NCI-H446 (cell line): ENCODE measurements at places on chromosomes 4 and X.

DNA sequence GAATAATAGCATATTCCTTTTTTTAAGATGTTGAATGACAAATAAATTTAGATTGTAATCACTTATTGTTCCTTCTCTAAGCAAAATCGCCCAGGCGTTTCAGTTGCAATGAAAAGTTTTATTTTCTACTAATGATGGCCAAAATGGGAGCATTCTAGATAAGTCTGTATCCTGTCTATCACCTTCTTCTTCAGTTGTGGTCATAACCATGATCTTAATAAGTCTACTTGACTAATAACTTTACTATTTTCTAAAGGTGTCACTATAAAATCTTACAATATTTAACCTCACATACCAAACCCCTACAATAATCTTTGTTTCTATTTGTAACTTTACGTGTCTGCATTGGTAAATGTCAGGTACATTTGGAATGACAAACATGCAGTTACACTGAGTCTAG is 723.7 kb upstream of the MAGEB2 start:
- no peak for DNase-seq

DNA sequence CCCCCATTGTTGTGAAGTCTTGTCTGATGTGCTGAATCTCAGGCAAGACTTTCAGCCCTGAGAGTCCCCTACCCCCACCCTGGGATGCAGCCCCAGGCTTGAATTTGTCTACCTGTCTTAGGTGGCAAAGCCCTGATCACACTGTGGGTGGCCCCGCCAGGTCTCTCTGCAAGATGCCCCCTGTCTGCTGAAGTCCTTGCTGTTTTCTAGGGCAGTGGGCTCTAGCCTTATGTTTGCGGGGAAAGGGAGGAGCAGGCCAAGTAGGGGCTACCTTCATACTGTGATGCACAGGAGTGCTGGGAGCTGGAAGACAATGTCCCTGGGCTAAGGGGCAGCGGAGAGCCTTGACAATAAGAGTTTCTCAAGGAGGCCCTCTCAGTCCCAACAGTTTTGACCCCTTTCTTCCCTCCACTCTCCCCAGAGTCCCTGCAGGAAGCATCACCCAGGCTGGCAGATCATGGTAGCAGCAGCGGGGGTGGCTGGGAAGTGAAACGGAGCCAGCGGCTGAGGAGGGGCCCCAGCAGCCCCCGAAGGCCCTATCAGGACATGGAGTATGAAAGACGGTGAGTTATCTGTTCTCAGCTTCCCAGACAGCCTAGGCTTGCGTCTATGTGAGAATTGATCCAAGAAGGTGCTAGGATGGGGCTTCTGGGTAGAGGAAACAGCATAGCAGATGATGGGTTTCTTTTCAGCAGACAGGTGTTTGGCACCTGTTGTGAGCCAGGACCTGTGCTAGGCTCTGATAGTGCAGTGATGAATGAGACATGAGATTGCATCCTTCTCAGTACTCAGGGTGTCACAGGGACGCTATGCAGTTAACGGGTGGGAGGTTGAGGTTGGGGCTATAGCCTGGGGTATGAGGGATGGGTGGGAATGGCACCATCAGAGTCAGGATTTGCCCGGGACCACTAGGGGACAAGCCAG is 2.2 kb downstream of the RBM10 start:
- DNase-seq: no peak

GRCh38 chrX:33001107-33001506 is 210.2 kb downstream of the DMD start:
- no peak for DNase-seq

DNA sequence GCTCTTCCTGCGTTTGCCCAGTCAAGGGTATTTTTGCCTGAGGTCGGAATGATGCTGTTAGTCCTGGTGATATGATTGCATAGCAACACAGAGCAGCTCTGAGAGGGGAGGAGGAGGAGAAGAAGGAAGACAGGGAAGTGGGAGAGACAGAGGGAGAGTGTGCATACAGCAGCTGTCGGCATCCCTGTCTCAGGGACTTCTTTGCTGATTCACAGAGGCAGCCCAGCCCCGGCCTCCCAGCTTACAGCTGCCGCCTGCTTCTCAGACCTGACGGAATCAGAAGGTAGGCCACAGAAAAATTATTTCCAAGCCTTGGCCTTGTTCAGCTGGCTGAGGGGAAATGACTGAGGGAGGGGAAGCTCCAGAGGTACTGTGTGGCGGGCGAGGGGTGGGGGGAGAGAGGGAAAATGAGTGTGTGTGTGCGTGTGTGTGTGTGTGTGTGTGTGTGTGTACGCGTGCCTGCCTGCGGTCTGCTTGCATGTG is 319 bp downstream of the DRP2 start:
- no peak for DNase-seq

GRCh38 chrX:24528605-24529004 is 63.5 kb downstream of the PDK3 start:
- no peak for DNase-seq

DNA sequence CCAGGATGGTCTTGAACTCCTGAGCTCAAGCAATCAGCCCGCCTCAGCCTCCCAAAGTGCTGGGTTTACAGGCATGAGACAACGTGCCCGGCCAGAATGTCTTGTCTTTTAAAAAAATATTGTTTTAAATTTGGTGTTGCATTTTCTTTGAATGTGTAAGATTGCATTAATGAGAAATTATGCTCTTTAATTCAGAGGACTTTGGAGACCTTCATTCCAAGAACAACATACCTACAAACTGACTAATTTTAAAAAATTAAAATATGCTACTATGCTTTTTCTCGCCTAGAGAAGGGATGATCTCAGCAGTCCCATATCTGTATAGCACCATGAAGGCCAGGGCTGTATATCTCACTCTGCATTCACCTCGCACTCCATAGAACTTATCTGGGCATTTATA is 204.3 kb upstream of the SLC7A11 start:
- DNase-seq: no peak

GRCh38 chr4:24594887-24595286 is 10.5 kb upstream of the DHX15 start:
- no peak for DNase-seq

GRCh38 chrX:111169141-111169540 is 73.2 kb downstream of the PAK3 start:
- no peak for DNase-seq

GRCh38 chr4:38804654-38805295 is at the start of gene TLR1:
Gene TLR1 (minus strand): TSS chr4:38804791. CDS start chr4:38798831, 5,960 bp downstream.
- no peak for DNase-seq

DNA sequence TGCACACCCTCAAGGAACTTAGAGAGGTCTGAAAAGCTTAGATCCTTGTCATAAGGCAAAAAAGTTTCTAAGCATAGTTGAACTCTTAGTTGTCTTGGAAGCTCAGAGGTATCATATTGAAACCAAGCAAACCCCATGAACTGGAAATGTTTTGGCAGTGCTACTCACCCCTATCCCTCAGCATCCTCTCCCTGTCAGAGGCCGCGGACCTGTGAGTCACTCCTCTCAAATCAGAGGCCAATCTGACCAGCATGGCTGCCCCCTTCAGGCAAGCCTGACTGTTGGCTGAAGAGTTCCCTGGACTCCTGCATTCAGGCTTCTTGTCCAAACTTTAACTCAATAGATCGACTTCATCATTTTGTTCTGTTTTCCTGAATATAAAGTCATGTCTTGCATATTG is 69.4 kb downstream of the KCNIP4 start:
- no peak for DNase-seq

- DNase-seq: no peak
Measured at GRCh38 chr4:151094290-151094751, 5.1 kb upstream of the RPS3A start.

- DNase-seq: no peak
Measured at GRCh38 chr4:145840162-145840768, 98.4 kb downstream of the ZNF827 start.

- no peak for DNase-seq
Measured at GRCh38 chrX:12370497-12370986, 232.3 kb downstream of the FRMPD4 start.

DNA sequence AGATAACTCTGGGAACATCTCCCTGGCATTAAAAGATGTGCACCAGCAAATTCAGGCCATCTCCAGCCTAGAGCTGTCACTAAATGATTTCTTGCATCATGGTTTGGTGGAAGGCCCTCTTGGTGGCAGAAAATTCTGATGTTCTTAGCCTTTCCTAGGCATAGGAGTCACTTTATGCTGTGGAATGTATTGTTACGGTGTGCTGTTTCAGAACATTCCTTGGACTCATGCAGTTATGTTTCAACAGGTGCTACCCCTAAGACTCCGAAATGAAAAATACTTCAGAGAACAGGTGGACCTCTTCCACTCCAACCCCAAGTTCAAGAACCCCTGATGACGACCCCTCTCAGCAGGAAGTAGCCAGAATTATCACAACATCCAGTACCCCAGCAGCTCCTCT is 20.3 kb upstream of the PAPSS1 start:
- DNase-seq: no peak

GRCh38 chr4:34182306-34182705 is 2062.0 kb downstream of the ARAP2 start:
- DNase-seq: no peak

DNA sequence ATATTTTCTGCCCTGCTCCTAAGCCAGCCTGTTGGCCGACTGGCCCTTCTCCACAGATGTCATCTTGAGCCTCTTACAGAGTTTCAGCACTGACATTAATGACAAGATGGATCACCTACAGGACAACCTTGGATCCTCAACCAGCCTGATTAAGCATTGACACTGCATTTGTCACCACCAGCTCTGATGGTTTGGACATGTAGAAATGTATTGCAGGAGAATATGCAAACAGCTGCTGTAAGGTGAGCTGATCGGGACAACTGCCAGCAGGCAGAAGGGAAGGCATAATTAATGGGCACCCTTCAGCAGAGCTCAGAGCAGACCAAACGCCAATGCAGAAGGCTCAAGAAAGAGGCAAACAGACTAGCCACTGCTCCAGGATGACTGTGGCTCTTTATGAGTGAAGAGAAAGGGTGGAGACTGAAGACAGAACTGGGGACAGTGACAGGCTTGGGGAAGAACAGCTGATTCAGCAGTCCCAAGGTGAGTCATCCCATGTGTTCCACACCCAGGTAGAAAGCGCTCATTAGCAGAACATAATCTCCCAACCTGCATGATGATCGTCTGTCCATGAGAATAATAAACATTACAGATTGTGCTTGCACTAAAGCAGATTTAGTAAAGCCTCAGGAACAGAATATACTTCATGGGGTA is 6.7 kb downstream of the CORIN start:
- peak; percentile 22 for DNase-seq

- no peak for DNase-seq
Measured at GRCh38 chr4:94689155-94689860, 68.4 kb upstream of the BMPR1B start.

- no peak for DNase-seq
Measured at GRCh38 chrX:39843318-39843717, 254.4 kb downstream of the BCOR start.

DNA sequence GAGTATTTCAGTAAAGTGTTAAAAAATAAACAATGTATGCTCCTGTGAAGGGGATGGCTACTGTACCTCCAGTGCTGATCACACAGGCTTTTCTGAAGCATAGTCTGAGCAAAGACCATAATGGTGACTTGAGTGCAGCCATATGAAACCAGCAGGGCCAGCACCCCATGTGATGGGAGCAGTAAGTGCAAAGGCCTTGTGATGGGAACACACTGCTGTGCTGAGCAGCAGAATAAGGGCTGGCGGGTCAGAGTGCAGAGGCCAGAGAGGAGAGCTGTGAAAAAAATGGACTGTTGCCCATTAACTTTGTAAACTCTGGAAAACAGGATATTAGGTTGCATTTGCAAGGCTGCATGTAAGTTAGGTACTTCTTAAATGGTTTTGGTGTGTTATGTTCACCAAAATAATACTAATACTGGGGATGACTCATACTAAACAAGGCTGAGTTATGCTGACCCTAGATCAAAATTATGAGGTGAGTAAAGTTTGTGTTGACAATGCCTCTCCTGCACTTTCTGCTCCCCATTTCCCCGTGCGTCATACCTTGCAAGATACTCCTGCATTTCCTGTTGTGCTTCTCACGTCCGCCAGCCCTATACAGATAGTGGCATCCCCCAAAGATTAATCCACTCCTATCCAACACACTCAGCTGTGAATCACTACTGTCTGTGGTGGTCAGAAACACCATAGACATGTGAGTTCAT is 67.0 kb upstream of the FAM9A start:
- DNase-seq: no peak

GRCh38 chr4:8182858-8183725 is 16.0 kb upstream of the SH3TC1 start:
- peak; percentile 68 for DNase-seq

- no peak for DNase-seq
Measured at GRCh38 chrX:23726191-23726590, 16.9 kb downstream of the ACOT9 start.

- DNase-seq: no peak
Measured at GRCh38 chr4:145933134-145933533, 5.5 kb downstream of the ZNF827 start.

GRCh38 chr4:76035799-76036380 is at the start of gene CXCL11:
Gene CXCL11 (minus strand): TSS chr4:76036070. CDS start chr4:76035987, 83 bp downstream.
- no peak for DNase-seq

DNA sequence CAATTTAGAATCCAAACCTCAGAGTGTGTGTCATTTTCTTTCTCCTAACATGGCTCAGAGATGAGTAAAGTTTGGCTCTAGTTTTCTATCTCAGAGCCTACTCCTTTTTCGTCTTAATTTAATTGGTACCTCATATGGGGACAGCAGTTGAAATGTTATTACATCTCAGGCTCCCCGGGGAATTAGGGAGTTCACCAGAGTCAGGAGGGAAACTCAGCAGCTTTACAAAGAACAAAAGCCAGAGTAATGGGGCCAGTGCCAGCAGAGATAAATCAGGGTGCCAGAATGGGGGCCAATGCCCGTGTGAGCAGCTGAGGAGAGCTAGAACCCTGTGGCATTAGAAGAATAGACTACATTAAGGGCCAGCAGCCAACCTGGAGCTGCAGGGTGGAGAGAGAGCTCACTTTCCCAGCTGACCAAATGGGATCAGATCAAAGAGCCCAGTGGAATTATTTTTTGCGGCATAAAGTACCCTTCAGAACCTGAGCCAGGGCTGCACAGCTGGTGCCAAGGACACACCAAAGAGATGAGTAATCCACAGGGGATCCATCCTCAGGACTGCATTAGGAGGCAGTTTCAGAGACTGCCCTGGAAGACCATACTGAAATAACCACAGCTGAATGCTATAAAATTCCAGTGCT is 207.1 kb upstream of the DKK2 start:
- DNase-seq: no peak

DNA sequence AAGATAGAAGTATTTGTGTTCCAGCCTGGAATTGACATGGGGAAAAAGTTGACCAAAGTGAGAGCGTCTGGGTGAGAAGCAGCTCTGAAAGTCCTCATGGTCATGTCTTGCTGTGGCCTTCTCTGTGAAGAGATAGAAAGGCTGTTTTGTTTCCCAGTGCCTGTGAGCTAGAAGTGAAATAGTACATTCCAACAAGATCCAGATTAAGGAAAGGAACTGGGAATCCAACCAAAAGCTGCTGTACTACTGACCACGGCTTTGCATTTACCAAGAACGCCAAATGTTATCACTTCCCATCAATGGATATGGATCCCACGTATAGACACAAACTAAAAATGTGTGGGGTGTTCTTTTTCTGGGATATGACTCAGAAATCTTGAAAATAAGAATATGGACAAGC is 51.2 kb downstream of the TENM3 start:
- DNase-seq: no peak

DNA sequence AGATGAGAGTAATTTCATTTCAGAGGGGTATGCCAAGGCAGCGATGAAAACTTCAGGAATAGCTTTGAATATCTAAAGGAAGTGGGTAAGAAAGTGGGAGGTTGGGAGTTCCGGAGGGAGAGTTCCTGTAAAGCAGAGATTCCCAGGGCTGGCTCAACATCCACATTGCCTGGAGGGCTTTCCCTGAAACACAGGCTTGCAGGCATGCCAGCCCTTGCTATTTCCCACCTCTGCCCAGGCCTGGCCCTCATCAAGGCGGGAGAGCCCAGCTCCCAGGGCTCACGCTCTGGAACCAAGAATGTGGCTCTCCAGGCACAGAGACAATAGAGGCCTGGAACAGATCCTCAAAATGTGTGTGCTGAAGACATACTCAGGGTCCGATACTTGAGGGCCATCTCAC is 43.8 kb upstream of the CLDN34 start:
- DNase-seq: no peak
